Activated CD4-positive, alpha-beta T cell treated with anti-CD3 and anti-CD28 coated beads for 4 hours (primary cell): ENCODE measurements at places on chromosomes 7 and 10.

- DNase-seq: no peak
Measured at GRCh38 chr7:89584896-89585295, 569.4 kb upstream of the STEAP1 start.

DNA sequence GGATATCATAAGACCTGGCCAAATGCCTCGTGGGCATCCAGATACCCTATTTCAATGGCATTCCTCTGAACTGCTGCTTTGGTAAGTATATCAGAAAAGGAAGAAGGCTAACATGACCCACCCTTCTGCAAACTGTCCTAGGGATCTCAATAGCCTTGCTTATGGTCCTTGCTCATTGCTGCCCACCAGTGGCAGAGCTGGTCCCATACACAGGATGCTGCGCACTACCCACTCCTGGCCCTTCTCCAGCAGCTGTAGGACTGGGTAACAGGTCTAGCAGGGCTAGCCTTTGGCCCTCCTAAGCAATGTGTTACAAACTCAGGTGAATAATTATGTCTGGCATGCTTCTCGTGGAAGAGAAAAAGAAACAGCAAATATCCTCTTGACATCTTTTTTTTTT, 72.5 kb downstream of the C10orf90 start:
- DNase-seq: no peak

DNA sequence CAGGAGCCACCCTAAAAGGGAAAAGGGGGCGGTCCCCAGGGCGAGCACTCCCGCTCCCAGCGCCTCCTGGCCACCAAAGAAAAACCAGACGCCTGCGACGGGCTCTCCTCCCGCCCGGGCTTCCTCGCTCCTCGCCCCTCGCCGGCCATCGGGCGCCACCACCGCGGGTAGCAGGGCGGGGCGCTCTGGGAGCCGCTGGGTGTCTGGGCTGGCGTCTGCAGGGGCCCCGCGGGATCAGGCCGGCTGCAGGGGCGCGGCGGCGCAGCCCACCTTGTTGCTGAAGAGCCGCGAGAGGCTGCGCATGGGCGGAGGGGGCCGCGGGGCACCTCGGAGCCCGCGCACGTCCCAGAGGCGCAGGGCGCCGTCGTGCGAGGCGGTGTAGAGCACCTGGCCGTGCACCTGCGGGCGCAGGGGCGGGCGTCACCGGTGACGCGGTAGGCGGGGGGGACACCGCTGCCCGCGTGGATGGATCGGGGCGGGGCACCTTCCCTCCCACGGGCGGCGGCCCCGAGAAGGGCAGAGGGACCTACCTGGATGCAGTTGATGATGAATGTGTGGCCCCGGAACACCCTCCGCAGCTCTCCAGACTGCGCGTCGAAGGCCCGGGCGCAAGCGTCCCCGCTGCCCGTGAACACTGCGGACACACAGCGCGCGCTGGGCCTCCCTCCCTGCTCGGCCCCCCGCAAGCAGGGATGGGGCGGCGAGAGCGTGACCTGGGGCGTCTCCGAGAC, 28.3 kb downstream of the WDR86 start:
- DNase-seq: peak; percentile 41

- DNase-seq: no peak
Measured at GRCh38 chr10:122450353-122450990, 4.0 kb upstream of the ARMS2 start.

DNA sequence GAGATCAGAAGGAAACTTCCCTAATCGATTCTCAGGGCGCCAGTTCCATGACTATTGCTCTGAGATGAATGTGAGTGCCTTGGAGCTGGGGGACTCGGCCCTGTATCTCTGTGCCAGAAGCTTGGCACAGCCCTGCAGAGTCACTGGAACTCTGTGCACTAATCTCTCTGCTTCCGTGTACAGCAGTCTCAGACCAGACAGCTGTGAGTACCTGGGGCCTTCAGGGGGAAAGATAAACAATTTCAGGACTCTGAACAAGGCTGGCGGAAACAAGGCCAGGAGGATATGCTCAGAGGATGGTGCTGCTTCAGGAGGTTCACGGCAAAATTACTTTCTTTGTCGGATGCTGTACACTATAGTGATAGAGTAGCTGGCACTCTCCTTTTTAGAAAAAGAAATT, 131.7 kb upstream of the PRSS58 start:
- DNase-seq: no peak

DNA sequence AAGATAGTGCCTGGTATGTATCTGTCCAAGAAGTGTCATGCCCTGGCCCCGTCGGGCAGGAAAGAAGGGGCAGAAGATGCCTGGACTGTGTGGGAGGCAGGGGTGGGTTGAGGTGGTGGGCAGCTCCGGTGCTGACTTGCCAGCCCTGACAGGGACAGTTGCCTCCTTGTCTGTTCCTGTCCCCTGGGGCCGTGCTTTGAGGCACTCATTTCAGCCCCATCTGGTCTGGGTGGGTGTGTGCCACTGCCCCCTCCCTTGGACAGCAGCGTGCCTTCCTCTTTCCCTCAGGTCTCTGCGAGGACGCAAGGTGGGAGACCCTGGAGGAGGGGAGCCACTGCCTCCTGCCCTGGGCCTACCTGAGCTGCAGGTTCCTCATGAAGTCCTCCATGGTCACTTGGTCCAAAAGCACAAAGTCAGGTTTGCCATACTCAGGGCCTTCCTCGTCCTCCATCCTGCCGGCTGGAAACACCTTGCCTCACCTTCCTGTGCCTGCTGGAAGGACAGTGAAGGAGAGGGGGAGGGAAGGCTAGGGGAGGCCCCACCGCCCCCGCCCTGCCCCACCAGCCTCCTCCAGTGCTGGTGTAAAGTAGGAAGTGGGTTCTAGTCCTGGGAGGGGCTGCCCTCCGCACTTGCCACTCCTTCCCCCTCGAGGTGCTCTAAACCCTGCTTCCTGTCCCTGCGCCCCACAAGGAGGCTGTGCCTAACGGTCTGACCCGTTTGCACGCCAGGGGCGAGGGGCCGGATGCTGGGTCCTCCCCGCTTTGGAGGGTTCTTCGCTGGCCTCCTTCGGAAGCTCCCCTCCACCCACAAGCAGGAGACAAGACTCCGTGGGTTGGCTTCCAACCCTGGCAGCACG, at the start of gene MYO1G:
TSS of gene MYO1G (minus strand) at position 505 of the 856 bp plus-strand sequence. CDS start at position 451, 54 bp downstream.
- DNase-seq: peak; percentile 66

- no peak for DNase-seq
Measured at GRCh38 chr10:75773813-75774782, 342.7 kb downstream of the LRMDA start.

DNA sequence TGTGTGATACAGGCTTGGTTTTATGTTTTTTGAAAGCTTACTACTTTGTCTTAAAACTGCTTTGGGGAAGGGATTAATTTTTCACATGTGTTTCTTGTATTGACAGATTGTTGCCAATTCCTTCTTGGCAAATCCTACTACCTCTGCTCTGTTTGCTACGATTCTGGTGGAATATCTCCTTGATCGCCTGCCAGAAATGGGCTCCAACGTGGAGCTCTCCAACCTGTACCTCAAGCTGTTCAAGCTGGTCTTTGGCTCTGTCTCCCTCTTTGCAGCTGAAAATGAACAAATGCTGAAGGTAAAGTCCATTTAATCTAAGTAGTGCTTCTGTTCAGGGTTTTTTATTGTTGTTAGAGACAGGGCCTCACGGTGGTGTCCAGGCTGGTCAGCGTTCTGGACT, 33.6 kb downstream of the TRRAP start:
- DNase-seq: no peak

GRCh38 chr7:77407906-77408305, 8.2 kb downstream of the GSAP start:
- no peak for DNase-seq

DNA sequence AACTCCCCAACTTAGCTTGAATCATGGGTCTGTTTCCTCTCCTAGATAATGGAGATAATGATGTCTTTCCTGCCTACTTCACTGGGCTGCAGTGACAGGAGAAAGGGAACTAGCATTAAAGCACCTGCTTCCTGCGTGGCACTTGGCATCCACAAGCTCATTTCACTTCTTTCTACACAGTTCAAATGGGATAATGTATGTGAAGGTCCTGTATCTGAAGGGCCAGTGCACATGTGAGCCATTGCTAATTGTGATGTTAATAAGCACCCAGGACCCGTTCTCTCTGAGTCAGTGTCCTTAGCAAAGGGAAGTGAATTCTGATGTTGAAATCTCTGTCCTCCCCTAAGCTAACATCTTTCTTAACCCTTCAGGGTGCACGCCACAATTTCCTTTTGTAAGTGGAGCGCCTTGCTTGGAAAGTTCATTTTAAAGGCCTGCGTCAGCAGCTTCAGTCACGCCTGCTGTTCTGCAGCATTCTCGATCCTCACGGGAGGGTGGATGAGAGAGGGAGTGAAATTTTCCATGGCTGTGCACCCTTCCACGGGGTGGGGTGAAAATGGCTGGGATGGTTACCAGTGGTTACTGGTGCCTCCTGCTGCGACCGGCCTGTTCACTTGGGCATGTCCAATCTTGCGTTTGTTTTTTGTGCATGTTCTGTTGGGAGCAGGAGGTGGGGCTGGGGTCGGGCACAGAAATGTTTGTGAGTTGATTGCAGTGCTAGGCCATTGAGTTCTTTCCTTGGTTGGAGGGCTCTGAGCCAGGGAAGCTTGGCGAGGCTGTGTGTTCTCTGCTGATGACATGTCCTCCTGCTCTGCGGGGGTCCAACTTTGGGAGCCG, 59.2 kb downstream of the HK1 start:
- no peak for DNase-seq
